ENCODE measurements at places on chromosomes 3 and 15.
A peak's percentile ranks its signal among the peaks of the same experiment; 100 is the strongest.

- peak; percentile 1 for DNase-seq
Measured at GRCh38 chr3:81816473-81817250, 55.2 kb upstream of the GBE1 start.

DNA sequence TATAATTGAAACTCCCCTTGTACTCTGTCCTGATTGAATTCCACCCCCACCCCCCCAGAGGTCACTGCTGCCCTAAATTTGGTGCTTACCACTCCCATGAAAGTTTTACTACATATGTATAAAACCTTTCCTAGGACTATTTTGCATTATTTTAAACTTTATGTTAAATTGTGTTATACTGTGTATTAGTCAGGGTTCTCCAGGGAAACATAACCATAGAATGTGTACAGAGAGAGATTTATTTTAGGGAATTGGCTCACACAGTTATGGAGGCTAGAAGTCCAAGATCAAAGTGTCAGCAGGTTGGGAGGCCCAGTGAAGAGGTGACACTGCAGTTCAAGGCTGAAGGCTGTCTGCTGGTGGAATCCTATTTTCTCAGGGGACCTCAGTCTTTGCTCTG lies 29.2 kb downstream of the BFSP2 start:
- DNase-seq = no peak

DNA sequence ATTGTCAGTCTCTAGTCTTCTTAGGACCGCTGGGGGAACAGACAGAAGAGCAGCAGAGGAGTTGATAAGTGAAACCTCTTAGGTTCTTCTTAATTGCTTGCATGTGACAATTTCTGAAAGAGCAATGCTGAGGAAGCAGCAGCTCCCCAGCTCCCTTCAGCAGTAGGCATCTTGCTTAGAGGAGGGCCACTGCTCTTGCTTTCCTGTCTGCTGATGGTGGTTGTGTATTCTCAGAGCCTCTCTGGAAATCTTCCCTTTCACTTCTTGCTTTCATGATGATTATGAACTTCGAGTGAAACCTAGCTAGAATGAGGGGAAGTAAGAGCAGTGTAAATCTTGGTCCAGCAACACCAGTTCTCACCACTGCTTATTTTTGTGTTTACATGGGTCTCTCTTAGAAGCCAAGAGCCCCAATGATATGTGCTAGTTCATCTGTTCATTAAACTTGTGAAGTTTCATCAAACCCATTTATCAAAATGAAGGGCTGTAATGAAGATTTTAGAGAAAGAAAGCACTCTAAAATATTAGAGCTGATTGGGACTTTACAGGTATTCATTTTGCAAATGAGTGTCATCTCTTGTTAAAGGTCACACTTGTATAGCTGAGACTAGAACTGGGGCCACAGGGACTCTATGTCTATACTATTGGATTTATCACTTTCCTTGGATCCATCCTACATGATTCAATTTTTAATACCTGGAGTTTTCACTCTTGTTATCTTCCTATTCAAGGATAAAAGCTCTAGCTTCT lies 246.7 kb downstream of the LPP start:
- no peak for DNase-seq

DNA sequence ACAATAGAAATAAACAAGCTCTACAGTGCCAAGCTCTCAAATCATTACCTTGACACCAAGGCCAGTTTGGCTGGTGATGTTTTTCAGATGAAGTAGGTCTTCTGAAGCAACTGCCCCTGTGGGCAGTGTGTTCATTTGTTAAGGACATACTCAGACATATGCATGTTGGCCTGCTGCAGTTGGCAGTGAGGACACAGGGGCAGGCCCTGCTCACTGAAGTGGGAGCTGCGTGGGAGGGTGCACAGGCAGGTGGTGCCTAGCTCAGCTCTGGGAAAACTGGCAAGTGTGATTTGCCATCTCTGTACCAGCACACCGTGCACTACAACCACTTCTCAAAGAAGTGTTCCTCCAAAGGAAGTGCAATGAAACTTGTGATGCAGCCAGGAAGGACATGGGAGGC lies 28.5 kb upstream of the SNRK start:
- DNase-seq = no peak

- no peak for DNase-seq
Measured at GRCh38 chr3:168070919-168071318, 24.8 kb downstream of the GOLIM4 start.

DNA sequence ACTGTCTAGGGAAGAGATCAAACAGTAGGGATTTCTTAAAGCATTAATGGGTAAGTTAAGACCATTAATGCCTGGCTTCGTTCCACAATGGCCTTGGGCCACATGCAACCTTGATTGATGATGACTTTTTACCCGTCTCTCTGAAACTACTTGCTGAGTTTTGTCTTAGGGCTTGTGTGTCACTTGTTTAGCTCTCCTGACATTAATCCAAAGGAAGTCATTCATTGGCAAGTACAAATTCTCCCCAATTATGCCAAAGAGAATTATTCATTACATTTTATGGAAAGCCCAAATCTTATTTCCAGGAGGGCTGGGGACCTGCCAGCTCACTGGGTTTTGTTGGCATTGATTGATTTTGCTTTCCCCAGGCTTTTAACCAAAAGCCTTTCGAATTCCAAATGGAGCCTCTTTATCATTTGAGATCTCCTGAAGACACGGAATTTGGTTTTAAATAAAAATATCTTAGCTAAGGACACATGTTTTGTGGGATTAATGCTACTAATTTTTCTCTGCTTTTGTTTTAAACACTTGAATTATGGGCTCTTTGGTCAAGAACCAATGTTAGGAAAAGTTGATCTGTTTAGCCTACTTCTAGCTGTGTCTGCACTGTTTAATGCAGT lies 40.7 kb downstream of the SERPINI1 start:
- no peak for DNase-seq

Data from fibroblast of skin of back (primary cell).